ENCODE measurements at places on chromosomes 12 and 14. TPM values are rescaled to one million over a fixed set of nuclear protein-coding genes. Genes with fewer than 3 reads are reported as not detected.

Gene NAA30
- 21.4 TPM for total RNA-seq

Gene FSCB
- not detected for total RNA-seq

Gene MSRB3
- 1.1 TPM for total RNA-seq

Gene DCN
- not detected for total RNA-seq

Gene RPL10L
- total RNA-seq = not detected

Gene HSPB8
- 38.7 TPM for total RNA-seq

Gene PTPN21
- 42.1 TPM for total RNA-seq

Gene KRT72
- total RNA-seq = not detected

Gene GZMB
- total RNA-seq = not detected

Gene DPY19L2
- total RNA-seq = 18.7 TPM

Gene PIANP
- total RNA-seq = 2.0 TPM

Gene OTX2
- total RNA-seq = 0.27 TPM

Gene GLT1D1
- 5.7 TPM for total RNA-seq

Gene TMEM253
- total RNA-seq = 1.4 TPM

Gene SLC8A3
- 0.43 TPM for total RNA-seq

Gene CCDC59
- 37.5 TPM for total RNA-seq

Gene SRGAP1
- 17.8 TPM for total RNA-seq

Gene ST8SIA1
- 5.3 TPM for total RNA-seq

Gene GNB3
- 7.0 TPM for total RNA-seq

Gene SLC39A2
- total RNA-seq = not detected

Gene TMEM179
- total RNA-seq = 9.2 TPM

Gene E2F7
- total RNA-seq = 15.9 TPM

Gene CCDC184
- not detected for total RNA-seq

Gene MUCL1
- not detected for total RNA-seq

Gene KRT74
- total RNA-seq = not detected

Gene POP5
- total RNA-seq = 51.6 TPM

Gene OTOGL
- 0.31 TPM for total RNA-seq

Gene RAB2B
- 41.0 TPM for total RNA-seq

Gene KRT83
- not detected for total RNA-seq

Gene CLSTN3
- total RNA-seq = 202 TPM

Gene AGAP2
- total RNA-seq = 0.29 TPM

Gene LAG3
- total RNA-seq = 2.5 TPM

Gene KRT6A
- not detected for total RNA-seq

Gene BCAT1
- total RNA-seq = 65.8 TPM

Gene RNASE2
- not detected for total RNA-seq

Gene RHEBL1
- 0.75 TPM for total RNA-seq

Gene CCNT1
- 48.8 TPM for total RNA-seq

Gene OR4E2
- not detected for total RNA-seq

Gene SMCO2
- total RNA-seq = 1.6 TPM

Gene UBR7
- 17.2 TPM for total RNA-seq

Gene IFI27
- total RNA-seq = 5.8 TPM

Gene ANKS1B
- total RNA-seq = 10.1 TPM

Gene ZC2HC1C
- 7.5 TPM for total RNA-seq

Gene PROX2
- not detected for total RNA-seq

Gene HOXC6
- 0.27 TPM for total RNA-seq

Gene SRRM4
- total RNA-seq = 2.4 TPM

Gene IRAK3
- total RNA-seq = 0.02 TPM

Gene SCNN1A
- 23.1 TPM for total RNA-seq

Measured in progenitor cell of endocrine pancreas (in vitro differentiated cells).